Kidney glomerular epithelial cell (primary cell): ENCODE measurements at places on chromosomes 13 and 19.

DNA sequence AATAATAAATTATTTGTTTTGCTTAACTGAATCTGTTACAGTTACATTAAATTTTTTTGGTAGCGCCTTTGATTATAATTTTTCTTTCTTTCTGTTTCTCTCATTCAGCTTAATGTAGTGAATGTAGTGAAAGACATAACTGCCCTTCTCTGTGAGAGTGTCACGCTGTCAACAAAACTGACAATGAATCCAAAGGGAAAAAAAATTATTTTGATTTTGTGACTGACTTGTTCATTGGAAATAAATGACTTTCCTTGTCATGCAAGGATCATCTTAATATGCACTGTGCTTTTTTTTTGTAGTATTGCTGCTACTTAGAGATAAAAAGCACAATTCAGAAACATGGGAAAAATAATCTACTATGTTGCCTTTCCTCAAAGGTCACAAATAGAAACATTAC lies 1196.4 kb downstream of the PCDH17 start:
- DNase-seq: no peak

DNA sequence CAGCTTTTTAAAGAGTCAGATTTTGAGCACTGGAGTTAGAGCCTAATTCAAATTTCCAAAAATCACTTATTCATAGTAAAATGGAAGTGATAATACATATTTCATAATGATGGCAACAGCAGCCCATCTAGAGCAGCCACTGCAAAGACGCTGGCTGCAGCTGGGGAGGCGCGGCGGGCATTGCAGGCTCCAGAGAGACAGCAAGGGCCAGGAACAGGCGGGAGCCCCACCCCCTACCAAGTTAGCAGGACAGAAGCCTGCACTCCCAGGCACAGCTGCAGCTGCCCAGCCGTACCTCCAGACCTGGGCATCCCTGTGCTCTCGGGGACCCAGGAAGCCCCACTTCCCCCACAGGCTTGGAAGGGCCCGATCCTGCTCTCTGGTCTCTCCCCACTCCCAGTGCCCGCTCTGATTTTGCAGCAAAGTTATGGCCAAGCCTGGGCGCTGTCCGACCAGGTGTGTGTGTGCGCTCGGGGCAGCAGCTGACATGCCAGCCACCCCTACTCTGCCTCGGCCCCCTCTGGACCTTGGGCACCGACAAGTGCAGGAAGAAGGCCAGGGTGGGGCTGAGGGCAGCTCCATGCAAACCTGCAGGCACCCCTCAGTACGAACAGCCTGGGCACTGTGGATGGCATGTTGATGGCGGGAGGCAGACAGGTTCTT lies 84.8 kb downstream of the SERP2 start:
- DNase-seq: no peak

GRCh38 chr19:29753934-29754305 lies 38.9 kb upstream of the C19orf12 start:
- DNase-seq: no peak

GRCh38 chr13:112117258-112117954 lies 50.5 kb downstream of the SOX1 start:
- DNase-seq: no peak

DNA sequence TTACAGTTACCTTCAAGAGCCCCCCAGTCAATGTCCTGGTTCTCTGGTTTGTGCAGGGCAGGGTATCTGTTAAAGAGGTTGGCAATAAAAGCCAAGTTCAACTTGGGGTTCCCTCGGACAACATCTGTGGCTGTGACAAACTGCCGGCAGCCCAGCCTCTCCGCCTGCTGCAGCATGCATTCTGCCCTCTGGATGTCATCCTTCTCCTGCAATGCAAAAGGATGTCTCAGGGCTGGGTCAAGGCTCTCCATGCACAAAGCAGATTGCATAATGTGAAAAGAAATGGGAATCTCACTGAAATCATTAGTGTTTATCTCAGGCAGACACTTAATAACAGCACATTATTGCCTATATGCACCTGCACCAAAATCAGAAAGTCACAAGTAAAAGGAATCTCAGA lies 35.1 kb downstream of the LCP1 start:
- no peak for DNase-seq

GRCh38 chr19:10390652-10391286 lies 10.4 kb upstream of the TYK2 start:
- no peak for DNase-seq

- DNase-seq: no peak
Measured at GRCh38 chr13:79522583-79522982, 41.6 kb downstream of the NDFIP2 start.

GRCh38 chr19:31378404-31378803 lies 29.2 kb upstream of the TSHZ3 start:
- DNase-seq: peak; percentile 5

DNA sequence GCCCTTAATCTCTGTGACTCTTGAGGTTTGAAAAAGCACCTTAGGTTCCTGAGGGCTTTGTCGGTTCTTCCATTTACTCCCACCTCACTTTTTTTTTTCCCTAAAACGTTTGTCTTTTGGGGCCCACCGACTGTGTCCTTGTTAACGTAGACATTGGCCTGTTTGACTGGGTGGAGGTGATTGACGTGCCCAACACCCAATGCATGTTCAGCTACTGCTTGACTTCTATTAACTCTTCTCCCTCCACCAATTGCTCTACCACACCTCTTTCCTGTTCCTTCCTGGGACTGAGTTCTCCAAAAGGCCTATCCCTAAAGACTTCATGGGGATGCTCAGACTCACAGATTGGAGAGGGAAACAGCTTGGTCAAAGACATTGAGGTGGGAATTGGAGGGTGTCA lies 17.3 kb downstream of the CKM start:
- no peak for DNase-seq

GRCh38 chr13:64725492-64725891 lies 2504.6 kb downstream of the PCDH9 start:
- no peak for DNase-seq

DNA sequence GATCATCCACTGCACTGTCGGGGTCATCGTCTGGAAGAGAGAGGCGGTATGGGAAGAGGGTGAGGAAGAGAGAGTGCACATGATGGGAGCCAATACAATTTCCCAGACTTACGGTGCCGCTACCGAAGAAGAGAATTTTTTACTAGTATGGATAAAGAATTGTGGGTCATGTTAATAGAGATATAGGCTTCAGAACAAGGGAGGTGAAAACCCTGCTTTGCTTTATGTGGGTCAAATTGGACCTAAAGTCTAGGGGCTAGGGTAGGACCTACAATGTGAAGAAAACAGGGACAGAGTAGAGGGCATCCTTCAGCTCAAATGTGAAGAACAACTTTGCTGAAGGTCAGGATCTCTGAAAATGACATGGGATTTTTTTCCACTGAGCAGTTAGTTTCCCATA lies 29.9 kb downstream of the UNC13A start:
- no peak for DNase-seq

- DNase-seq: no peak
Measured at GRCh38 chr13:39496506-39496905, 106.5 kb downstream of the LHFPL6 start.

DNA sequence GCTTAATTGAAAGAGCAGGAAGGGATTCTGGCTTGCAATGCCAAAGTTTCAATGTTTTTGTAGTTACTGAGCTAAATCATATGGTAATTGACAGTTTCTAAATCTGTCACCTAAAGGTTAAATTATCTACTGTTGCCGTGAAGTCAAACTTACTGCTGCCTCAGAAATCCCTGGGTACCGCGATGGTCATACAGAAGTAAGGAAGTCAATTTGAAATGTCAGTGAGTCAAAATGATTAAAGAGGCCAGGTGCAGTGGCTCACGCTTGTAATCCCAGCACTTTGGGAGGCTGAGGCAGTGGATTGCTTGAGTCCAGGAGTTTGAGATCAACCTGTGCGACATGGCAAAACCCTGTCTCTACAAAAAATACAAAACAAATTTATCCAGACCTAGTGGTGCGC lies 48.8 kb upstream of the TPM4 start:
- DNase-seq: no peak

- no peak for DNase-seq
Measured at GRCh38 chr13:77584106-77584505, 48.6 kb downstream of the SCEL start.

DNA sequence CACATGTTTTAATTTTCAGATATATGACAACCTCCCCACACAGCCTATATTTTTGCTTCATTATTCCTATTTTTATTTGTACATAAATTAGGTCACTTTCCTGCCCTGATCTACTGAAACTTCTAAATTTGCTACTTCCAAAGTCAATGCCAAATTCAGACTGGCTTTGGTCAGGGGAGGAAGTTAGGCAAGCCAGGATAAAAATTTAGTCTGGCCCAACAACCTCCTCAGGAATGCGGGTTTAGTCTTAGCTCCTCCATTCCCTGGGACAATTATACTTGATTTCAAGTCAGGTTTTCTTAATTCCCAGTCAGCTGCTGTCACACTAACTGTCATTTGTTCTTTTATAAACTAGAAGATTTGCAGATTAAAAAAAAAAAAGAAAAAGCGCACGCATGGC lies 84.3 kb downstream of the TM9SF2 start:
- DNase-seq: no peak

DNA sequence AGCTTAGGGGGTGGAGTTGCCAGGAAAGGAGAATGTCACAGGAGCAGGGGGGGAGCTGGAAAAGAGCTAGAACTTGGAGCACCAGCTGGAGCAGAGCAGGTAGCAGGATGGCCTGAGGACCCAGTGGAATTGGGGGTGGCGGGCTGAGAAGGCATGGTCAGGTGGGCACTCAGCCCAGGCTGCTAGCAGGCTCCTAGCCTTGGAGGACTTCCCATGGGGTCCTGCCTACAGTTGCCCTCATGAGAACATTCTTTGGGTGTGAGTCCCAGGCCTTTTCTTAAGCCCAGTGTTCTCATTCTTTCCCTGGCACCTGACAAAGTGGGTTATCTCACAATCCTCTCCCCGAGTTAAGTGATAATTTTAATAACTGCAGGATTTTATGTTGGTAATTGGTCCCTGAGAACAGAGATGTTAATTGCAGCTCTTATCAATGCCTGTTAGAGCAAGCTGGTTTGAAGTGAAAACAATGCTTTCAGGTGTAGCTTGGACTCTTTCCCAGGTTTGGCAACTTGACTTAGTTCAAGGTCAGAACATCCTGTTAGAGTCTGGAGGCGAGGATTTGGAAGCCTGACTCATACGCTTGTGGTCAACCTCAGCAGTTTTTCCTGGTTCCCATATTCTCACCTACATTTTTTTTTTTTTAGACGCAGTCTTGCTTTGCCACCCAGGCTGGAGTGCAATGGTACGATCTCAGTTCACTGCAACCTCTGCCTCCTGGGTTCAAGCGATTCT lies 18.1 kb upstream of the OLFM4 start:
- no peak for DNase-seq

GRCh38 chr13:113371061-113371460 lies 7.1 kb upstream of the GRTP1 start:
- DNase-seq: no peak

- DNase-seq: peak; percentile 14
Measured at GRCh38 chr19:14089662-14090508, 666 bp downstream of the SAMD1 start.

DNA sequence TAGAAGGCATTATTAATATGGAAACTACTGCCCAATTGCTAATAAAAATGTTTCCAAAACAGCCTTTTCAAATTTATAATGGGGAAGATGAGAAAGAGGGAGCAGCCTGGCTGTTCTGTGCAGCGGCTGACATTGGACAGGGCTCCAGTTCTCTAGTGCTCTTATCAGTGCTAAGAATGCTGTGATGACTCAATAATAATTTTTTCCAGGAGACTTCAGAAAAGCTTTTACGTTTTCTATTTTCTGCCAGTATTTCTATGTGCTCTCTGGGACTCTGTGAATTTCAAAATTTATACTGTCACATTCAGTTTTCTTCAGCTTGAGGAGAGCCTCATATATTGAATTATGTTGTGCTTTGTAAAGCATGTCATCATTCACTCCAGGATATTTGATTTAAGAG lies 209.6 kb downstream of the VWA8 start:
- no peak for DNase-seq

DNA sequence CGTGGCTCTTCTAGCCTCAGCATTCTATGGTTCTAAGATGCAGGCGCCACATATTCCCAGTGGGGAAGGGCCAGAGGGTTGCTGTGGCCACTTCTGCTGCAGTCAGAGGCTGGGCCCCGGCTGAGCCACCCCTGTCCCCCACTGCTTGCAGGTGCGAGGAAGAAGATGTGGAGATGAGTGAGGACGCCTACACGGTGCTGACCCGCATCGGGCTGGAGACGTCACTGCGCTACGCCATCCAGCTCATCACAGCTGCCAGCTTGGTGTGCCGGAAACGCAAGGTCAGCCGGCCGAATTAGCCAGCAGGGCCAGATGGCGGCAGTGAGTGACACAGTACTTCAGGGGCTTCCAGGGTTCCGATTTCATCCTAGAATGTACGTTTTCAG lies 2.0 kb downstream of the LHB start:
- DNase-seq: no peak

- no peak for DNase-seq
Measured at GRCh38 chr13:72384186-72384823, 343.1 kb downstream of the MZT1 start.

DNA sequence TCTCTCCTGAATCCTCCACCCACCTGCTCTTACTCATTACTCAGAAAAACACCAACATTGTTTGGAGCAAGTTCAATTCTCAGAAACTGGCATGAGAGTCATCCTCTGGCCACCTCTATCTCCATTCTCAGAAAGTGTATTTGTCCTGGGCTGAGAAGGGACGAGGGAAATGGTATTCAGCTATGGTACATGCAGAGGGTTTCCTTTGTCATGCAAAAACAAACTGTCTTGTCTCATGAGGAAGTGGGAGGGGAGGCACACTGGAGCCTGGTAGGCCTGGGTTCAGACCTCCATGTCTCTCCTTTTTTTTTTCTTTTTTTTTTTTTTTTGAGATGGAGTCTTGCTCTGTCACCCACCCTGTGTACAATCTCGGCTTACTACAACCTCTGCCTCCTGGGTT lies 31.9 kb upstream of the LILRA2 start:
- DNase-seq: no peak

- no peak for DNase-seq
Measured at GRCh38 chr19:44904426-44904994, 1.1 kb upstream of the APOE start.

GRCh38 chr19:23868630-23869029 lies 46.1 kb upstream of the ZNF726 start:
- no peak for DNase-seq

- DNase-seq: no peak
Measured at GRCh38 chr13:19766591-19766990, 16.2 kb downstream of the PSPC1 start.

DNA sequence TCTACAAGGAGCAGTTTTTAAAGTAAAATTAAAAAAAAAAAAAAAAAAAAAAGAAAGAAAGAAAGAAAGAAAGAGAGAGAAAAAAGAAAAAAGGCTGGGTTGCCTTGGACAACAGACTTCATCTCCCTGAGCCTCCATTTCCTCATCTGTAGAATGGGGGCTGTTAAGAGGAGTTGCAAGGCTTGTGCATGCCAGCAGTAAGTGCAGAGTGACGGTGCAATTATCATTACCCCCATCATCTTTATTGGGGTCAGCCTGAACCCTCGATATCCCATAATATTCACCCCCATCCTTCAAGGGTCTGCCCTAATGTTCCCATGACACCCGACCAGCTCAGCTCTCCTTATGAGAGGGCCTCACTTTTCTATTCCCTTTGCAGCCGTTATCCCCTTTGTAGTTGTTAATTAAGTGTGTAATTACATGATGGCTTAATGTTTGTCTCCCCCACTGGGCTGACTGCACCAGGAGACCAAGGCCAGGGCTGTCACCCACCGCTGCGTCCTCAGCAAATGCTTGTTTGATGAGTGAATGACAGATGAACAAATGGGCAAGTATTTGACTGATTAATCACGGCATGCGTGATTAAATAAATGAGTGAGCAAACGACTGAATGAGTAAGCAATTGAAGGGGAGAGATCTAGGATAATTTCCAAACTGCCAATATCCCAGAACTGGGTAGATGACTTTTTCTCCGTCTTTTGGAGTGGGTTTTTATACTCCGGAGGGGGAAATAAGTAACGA lies 10.1 kb downstream of the FOSB start:
- DNase-seq: peak; percentile 90
